Activated naive CD4-positive, alpha-beta T cell (primary cell): ENCODE measurements at places on chromosomes 16 and 17.
A peak's percentile ranks its signal among the peaks of the same experiment; 100 is the strongest.

DNA sequence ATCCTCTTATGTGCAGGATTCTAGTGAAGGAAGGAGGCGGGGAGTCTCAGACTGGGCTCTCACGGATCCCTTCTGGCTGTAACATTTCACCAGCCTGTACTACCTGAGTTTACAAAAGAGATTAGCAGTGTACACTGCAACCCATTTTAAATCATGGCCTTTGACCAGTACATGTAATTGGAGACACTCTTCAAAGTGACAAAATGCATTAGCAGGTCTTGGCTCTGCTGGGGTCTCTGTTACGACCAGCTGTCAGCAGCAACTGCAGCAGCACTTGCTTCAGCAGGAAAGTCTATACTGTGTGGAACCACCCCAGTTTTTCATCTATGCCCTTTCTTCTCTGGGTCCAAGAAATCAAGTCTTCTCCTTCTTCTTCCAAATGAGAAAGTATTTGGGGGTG, 322.8 kb upstream of the ASIC2 start:
- no peak for DNase-seq

- no peak for DNase-seq
Measured at GRCh38 chr16:23362460-23363317, 60.6 kb downstream of the SCNN1B start.

- DNase-seq, result no peak
Measured at GRCh38 chr17:6752068-6752909, 3.6 kb upstream of the XAF1 start.

GRCh38 chr16:15770107-15770506, 86.7 kb downstream of the MYH11 start:
- no peak for DNase-seq

GRCh38 chr16:28873543-28874201, 4.6 kb upstream of the ATP2A1 start:
- DNase-seq, result peak; percentile 51

DNA sequence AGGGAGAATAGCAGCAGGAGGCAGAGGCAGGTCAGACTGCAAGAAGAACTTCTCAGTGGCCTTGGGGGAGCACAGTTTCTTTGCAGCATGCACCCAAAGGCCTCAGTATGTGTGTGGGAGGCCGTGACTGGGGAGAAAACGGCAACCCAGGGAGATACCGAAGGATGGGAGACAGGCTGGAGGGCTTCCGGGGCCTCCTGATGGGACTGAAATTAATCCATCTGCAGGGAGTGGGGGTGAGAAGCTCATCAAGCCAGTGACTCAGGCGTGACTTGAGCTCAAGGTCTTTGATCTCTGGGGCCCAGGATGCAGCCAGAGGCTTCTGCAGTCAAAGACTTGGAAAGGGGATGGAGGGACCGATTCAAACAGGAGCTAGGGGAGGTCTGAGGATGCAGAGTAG, 5.1 kb upstream of the C17orf113 start:
- DNase-seq, result no peak

GRCh38 chr16:57355898-57356414, 2.6 kb upstream of the CCL22 start:
- DNase-seq, result no peak

DNA sequence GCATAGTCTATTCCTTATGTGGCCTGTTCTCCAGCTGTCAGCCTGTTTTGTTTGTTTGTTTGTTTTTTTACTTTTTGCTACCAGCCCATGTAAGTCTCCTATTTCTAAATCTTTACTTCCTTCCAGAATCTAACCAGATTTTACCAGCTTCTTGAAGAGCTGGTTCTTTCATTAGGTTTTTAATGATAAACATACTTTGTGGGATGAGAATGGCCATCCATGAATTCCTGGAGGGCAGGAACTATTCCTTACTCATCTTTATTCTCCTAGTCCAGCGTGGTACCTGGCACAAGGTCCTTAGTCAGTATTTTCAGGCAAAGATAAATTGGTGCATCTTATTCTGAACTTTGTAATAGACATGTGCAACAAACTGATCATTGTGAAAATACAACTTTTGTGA, 17.3 kb downstream of the RSPRY1 start:
- DNase-seq, result no peak

GRCh38 chr16:9077091-9077809, 14.2 kb upstream of the HAPSTR1 start:
- DNase-seq, result no peak
